NCI-H226 (cell line): ENCODE measurements at places on chromosomes 11 and 22.

- peak; percentile 68 for DNase-seq
Observed at GRCh38 chr11:12862696-12863469, 146.2 kb upstream of the RASSF10 start.

DNA sequence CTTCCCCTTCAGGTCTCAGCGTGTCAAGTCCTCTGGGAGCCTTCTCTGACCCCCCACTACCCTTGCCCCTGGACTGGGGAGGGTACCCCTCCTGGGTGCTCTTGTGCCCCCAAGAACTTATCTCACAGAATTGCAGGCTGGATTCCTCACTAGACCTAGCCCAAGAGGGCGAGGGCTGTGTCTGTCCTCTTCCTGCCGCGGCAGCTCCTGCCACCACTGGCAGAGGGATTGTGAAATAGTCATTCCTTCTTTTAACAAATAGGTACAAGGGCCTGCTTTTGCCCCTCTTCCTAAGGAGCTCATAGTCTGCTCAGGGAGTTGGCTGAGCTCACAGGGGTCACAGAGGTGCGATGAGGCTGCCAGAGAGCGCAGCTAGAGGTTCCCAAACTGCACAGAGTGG, 5.5 kb downstream of the RAB36 start:
- DNase-seq, result no peak

DNA sequence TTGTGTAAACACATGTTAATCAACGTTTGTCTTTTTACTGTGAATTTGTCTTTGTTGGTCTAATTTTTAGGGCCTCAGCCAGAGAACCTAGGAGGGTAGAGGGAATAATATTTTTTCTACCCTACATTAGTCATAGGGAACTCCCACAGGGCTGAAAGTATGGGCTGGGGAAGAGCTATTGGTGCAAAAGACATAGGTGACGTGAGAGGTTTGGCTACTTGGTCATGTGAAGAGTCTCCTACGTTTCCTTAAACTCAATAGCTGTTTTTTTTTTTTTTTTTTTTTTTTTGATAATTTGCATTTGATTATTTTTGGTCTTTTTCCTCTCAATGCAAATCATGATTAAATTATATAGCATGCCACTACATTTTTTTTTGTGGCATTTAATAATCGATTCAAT, 15.9 kb upstream of the MMP7 start:
- no peak for DNase-seq

GRCh38 chr11:47406896-47407745, 1.3 kb upstream of the SLC39A13 start:
- DNase-seq, result no peak

GRCh38 chr11:117997823-117998579, 11.8 kb downstream of the IL10RA start:
- DNase-seq, result no peak

DNA sequence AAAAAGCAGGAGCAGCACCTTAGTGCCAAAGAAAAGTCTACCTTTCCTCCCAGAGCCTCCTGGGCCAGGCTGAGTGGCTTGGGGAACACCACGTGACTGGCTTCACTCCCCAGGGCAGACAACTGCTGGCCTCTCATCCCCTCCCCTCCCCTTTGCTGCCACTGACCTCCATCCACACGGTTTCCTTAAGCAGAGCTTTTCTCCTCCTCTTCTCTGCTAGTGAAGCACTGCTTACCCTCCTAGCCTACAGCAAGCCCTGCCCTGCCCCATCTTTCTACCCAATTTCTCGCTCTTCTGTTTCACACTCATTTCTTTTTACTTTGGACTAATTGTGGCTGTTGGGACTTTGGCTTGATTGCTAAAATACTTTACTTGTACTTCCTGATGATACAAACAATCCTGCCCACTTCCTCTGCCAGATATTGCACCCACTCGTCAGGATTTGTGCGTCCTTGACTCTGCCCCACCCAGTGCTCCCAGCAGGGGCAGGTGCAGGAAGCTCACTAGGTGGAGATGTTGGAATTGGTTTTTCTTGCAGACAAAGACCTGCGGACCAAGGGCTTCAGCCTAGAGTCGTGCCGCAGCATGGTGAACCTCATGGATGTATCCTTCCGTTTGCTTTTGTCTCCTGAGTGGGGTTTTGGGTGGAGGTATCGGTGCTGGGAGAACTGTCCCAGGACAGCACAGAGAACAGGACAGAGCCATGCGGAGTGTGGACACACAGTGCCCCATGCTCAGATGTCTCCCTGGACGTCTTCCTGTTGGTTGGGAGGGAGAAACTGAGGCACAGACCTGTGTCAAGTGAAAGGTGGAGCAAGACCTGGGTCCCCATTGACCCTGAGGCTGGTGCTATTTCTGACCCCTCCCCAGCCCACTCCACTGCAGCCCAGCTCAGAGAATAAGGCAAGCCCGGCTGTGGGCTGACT, 27.3 kb downstream of the CAPN1 start:
- DNase-seq, result no peak

DNA sequence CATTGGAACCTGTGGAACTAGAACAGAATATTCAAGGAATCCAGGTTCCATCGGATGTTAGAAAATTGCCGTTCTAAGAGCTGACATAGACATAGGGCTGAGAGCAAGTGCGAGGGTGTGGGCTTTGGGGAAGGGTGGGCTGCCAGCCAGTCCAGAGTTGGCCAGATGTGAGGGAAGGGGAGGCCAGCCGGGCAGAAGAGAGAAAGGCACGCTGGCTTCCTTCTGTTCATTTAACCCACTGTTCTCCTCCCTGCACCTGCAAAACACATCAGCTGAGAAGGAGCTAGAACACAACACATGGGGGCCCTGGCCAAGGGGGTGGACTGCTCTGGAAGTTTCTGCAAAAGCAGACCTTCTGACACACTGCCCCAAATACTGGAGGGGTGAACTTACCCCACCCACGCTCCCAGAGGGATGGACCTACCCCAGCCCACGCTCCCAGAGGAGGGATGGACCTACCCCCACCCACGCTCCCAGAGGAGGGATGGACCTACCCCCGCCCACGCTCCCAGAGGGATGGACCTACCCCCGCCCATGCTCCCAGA, 98.0 kb downstream of the SHANK2 start:
- no peak for DNase-seq

GRCh38 chr11:68328374-68329091, 16.1 kb downstream of the LRP5 start:
- DNase-seq, result no peak

GRCh38 chr22:35749808-35750207, 32.1 kb downstream of the APOL5 start:
- DNase-seq, result no peak

GRCh38 chr11:27022659-27023251, 17.9 kb upstream of the BBOX1 start:
- no peak for DNase-seq

DNA sequence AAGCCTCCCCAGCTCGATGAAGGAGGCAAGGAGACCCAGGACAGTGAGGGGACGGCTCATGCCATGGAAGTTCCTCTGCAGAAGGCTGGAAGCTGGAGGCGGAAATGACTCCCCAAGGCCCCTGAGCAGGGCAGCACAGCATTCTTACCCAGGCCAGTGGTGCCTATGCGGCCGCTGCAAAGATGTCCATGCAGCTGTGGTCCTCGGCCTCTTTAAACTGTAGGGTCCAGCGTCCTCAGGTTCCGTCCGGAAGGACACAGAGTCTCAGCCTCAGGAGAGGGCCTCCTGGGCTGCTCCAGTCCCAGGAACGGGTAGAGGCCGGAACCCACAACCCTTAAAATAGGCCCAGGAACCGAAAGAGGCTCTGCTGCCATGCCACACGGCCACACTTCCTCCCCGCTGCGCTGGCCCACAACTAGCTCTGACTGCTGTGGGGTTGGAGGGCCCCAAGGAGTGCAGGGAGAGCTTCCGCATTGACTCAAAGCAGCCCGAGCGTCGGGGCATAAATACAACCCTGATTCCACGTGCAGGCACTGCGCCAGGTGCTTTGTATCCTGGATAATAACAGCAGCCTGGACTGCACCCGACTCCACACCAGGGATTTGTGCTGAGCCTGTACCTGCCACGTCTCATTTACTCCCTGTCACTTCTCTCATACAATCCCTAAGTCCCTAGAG, 5.5 kb downstream of the KIAA0930 start:
- DNase-seq, result no peak

DNA sequence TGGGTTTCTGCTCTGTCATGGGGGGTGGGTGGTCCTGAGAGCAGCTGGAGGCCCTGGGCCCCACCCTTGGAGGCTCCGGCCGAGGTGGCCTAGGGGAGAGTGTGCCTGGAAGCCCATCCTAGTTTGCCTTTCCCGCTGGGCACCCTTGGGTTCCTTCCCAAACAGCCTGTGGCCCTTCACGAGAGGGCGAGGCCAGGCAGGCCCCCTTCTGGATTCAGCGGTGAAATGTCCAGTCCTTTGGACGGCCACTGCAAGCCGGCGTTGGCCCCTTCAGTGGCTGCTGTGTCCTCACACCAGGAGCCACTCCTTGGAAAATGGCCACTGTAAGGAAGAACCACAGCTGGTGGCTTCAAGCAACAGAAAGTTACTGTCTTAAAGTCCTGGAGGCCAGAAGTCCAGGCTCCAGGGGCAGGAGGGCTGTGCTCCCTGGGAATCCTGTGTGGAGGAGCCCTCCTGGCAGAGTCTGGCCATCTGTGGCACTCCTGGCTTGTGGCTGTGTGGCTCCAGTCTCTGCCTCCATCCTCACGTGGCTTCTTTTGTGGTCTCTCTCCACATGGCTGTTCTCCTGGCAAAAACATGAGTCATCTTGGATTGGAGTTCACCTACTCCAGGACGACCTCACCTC, 854.1 kb downstream of the TBC1D22A start:
- DNase-seq, result no peak

GRCh38 chr11:94762208-94762607, 5.9 kb upstream of the AMOTL1 start:
- DNase-seq, result no peak

DNA sequence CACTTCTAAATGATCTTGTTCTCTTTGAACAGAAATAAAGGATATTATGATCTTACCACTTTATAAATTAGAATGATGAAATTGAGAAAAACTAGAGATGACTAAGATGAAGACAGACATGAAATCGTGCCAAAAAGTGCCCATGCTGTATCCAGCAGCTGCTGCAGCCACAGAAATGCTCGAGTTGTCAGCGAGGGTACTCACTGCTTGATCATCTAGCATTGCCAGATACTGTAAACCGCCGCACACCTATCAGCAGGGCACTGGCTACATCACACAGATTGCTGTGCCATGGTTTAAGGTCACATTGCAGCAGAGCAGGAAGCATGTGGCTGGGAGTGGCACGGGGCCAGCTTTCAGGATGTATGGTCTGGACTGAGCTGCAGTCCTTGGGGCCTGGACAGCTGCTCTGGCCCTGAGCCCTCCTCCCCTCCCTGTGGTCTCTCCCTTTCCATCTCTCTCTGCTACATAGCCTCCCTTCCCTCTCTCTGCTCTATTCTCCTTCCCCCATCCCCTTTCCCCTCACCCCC, 51.0 kb upstream of the SEPTIN5 start:
- DNase-seq, result no peak
